ENCODE measurements at places on chromosomes 4 and X. TPM values are rescaled to one million over a fixed set of nuclear protein-coding genes. Genes with fewer than 3 reads are reported as not detected.

PTCHD1 gene
- not detected for total RNA-seq

FAT4 gene
- total RNA-seq = not detected

UNC5C gene
- not detected for total RNA-seq

L1CAM gene
- 31.3 TPM for total RNA-seq

FGF13 gene
- not detected for total RNA-seq

SLITRK4 gene
- not detected for total RNA-seq

CLDN22 gene
- not detected for total RNA-seq

ETDB gene
- not detected for total RNA-seq

GYPE gene
- not detected for total RNA-seq

TMEM35A gene
- 0.92 TPM for total RNA-seq

SPOCK3 gene
- not detected for total RNA-seq

NDST4 gene
- total RNA-seq = not detected

RHOH gene
- total RNA-seq = 36.6 TPM

PAGE5 gene
- total RNA-seq = not detected

SORBS2 gene
- 16.3 TPM for total RNA-seq

ASB11 gene
- not detected for total RNA-seq

EVC gene
- 21.0 TPM for total RNA-seq

FAM184B gene
- total RNA-seq = not detected

SLC6A8 gene
- 14.5 TPM for total RNA-seq

CXCR3 gene
- total RNA-seq = not detected

BMP2K gene
- 9.4 TPM for total RNA-seq

GC gene
- total RNA-seq = not detected

PLS3 gene
- total RNA-seq = 88.5 TPM

CXXC4 gene
- 1.9 TPM for total RNA-seq

GPR34 gene
- total RNA-seq = not detected

GIMD1 gene
- total RNA-seq = not detected

EPGN gene
- not detected for total RNA-seq

SHROOM4 gene
- 0.12 TPM for total RNA-seq

Measured in G401 (cell line).